ENCODE measurements at places on chromosomes 6 and 20. TPM values are rescaled to one million over a fixed set of nuclear protein-coding genes. Genes with fewer than 3 reads are reported as not detected.

DNA sequence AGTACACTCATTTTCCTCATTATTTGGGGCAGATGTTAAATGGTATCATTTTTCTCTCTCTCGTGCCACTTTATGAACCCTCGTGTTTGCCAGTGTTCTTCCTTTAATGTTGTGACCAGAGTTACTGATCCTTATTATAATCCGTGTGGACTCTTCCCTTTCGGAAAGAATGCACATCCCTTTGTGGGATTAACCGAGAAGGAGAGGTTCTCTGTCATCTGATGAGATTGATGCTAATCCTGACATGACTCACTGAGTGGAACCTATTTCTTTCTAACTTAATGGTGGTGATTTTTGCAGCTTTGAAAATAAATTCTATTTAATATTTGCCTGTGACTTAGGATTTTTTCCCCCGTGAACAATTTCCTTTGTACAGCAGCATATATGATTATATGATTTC lies 300.0 kb upstream of the MAN1A1 start:
- H3K27ac ChIP-seq, result no peak overlapping the region
- H3K4me1 ChIP-seq, result no peaks in the 10 kb centered on the region
- no peak overlapping the region for H3K4me3 ChIP-seq

DNA sequence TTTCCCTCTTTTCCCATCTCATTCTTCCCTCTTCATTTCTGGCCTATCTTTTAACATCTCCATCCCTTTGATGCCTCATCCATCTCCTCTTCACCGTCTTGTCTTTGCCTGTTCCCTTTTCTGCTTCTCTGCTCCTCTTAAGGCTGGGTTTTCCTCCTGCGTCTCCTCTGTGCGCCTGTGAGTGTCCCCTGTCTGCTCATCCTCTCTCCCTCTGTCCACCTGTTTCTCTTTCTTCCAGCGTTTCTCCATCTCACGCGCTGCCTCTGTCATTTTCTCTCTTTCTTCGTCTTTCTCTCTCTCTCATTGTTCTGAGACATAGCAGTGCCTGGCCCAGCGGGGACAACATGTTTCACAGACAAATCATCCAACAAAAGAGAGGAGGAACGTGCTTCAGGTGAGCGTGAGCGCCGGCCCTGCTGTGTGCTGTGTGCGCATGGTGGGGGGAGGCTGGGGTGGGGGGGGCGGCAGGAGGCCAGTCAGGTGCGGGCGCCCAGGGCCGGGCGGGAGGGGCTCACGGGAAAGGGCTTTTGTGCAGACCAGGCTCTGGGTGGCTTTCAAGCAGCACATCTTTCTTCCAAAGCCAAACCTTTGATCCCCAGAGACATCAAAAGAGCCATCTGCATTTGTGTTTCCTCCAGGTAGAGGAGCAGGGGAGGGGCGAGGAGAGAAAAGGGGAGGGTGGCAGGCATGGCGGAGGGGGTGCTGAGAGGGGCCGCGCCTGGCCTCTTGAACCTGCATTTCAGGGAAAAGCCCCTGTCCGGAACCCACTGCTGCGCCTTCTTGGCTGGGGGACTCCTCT lies 121.3 kb downstream of the VEGFA start:
- no peak for DNase-seq
- no peak overlapping the region for H3K27ac ChIP-seq
- H3K36me3 ChIP-seq, result no peaks in the 10 kb centered on the region
- H3K4me1 ChIP-seq, result no peaks in the 10 kb centered on the region
- no peak overlapping the region for H3K4me3 ChIP-seq

DNA sequence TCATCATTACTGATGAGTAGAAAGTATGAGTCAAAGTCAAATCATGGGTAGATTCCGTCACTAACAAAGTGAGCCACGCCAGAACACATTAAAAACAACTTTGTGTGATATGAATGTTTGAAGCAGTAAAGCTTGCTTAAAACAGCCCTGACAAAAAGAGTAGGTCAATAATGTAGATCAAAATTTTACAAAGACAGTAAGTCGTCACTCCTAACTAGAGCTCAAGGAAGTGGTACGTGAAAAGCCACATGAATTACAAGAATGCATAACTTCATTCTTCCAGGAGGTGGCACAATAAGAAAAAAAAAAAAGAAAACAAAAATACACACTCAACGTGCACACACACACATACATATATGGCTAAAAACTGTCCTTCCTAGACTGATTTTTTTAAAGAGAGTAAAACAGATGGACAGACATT lies 69.9 kb downstream of the HACE1 start:
- H3K4me1 ChIP-seq, result no peaks in the 10 kb centered on the region
- DNase-seq, result no peak
- H3K27ac ChIP-seq, result no peak overlapping the region
- no peaks in the 10 kb centered on the region for H3K27me3 ChIP-seq

DNA sequence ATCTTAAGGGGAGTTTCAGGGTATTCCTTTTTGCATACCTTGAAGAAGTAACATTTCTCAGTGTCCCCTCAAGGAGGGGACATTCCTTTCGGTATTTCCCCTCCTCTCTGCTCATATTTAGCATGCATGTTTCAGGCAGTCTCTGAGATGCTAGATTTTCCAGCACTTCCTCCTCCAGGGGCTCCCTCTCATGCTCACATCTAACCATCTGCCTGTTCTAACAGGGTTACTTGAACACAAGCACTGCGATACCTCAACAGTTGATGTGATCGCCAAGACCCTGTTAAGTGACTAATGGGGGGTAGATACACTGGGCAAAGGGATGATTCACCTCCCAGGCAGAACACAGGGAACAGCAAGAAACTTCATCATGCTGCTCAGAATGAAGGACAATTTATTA lies 12.9 kb upstream of the MCM3 start:
- no peaks in the 10 kb centered on the region for H3K4me1 ChIP-seq
- H3K27ac ChIP-seq, result no peak overlapping the region
- H3K4me3 ChIP-seq, result no peak overlapping the region
- no peaks in the 10 kb centered on the region for H3K36me3 ChIP-seq
- no peaks in the 10 kb centered on the region for H3K27me3 ChIP-seq

Gene MOG
- total RNA-seq, result not detected

Gene LY6G6F
- total RNA-seq, result not detected

Gene CCDC170
- total RNA-seq, result 0.29 TPM

Gene CCM2L
- 3.5 TPM for total RNA-seq
